DMS 273 treated with DMSO at 0.1 percent for 48 hours (cell line): ENCODE measurements at places on chromosomes 5 and 9.

- DNase-seq = no peak
These were observed 136.9 kb downstream of the DIRAS2 start for GRCh38 chr9:90505695-90506094.

DNA sequence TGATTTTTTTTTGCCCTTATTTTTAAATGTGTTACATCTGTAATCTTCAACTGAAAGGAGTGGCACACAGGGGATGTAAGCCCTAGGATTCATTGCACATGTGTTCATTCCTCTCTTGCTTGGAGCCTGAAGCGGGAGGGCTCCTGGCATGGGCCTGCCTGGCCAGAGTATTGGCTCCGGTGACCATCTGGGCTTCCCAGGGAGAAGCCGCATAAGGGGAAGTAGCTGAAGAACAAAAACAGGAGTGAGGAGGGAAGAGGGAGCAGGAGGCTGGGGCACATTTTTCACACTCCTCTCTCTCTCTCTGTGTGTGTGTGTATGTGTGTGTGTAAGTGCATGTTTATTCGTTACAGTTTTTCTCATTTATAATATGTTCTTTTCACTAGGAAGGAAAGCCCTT lies 269.9 kb downstream of the PRR16 start:
- DNase-seq = no peak

GRCh38 chr5:58860680-58861079 lies 277.8 kb downstream of the RAB3C start:
- no peak for DNase-seq

GRCh38 chr9:134252084-134252830 lies 74.0 kb upstream of the RXRA start:
- no peak for DNase-seq

- DNase-seq = no peak
These were observed 250.1 kb downstream of the GAS1 start for GRCh38 chr9:86697213-86697612.

GRCh38 chr5:81907012-81907635 lies 64.7 kb upstream of the ATG10 start:
- no peak for DNase-seq

GRCh38 chr5:54769072-54769471 lies 216.3 kb downstream of the ESM1 start:
- no peak for DNase-seq

- DNase-seq = no peak
These were observed 659 bp downstream of the RAI14 start for GRCh38 chr5:34656700-34657273.

- no peak for DNase-seq
These were observed 6.8 kb downstream of the SLC36A1 start for GRCh38 chr5:151454166-151454565.

- DNase-seq = peak; percentile 91
These were observed 293.2 kb downstream of the EPB41L4A start for GRCh38 chr5:112125903-112126302.

- no peak for DNase-seq
These were observed 23.9 kb downstream of the SLC36A1 start for GRCh38 chr5:151471276-151471675.

DNA sequence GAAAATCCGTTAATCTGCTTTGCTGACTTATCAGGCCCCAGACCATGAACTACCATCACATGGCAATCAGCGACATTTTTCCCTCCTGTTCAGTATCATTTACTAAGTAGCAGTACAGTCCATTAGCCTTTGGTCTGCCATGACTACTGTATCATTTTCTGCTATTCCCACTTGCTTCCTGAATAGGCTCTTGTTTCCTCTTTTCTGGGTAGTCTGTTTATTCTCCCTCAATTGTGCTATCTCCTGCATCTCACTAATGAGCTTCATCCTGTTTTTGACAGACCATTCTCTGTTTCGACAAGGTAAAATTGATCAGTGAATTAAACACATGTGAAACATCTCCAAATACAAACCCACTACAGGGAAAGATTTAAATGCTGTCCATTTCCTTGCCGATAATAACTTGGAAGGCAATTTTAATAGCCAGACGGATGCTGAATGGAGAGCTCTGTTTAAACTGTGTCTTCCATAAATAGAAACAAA lies 263.5 kb upstream of the ANKRD55 start:
- no peak for DNase-seq

DNA sequence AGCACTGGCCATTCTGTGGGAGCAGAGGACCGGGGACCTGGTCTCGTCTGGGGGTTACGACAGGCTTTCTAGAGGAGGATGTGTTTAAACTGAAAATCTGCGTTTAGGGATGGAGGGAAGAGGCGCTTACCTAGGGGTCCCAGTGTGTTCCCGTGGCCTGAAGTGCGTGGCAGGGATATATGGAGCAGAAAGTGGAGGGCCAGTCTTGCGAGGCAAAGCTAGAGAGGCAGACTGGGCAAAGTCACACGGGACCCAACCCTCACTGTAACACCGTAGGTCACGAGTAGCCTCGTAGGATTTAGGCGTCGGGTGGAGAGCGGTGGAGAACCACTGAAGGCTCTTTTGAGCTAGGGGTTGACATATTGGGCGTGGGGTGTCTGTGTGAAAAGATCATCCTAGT lies 32.8 kb upstream of the POMT1 start:
- no peak for DNase-seq

- DNase-seq = no peak
These were observed 74.0 kb upstream of the NEK6 start for GRCh38 chr9:124183772-124184171.

GRCh38 chr5:169279125-169279524 lies 21.8 kb downstream of the SLIT3 start:
- DNase-seq = peak; percentile 20

GRCh38 chr9:137227054-137227852 lies at the start of gene RNF224:
TSS of gene RNF224 (plus strand) at chr9:137227502. CDS start at chr9:137228336, 834 bp downstream.
- peak; percentile 36 for DNase-seq

GRCh38 chr5:10680876-10681481 lies 80.1 kb downstream of the DAP start:
- DNase-seq = no peak

GRCh38 chr9:121650217-121651007 lies 1.0 kb upstream of the DAB2IP start:
- DNase-seq = peak; percentile 20

DNA sequence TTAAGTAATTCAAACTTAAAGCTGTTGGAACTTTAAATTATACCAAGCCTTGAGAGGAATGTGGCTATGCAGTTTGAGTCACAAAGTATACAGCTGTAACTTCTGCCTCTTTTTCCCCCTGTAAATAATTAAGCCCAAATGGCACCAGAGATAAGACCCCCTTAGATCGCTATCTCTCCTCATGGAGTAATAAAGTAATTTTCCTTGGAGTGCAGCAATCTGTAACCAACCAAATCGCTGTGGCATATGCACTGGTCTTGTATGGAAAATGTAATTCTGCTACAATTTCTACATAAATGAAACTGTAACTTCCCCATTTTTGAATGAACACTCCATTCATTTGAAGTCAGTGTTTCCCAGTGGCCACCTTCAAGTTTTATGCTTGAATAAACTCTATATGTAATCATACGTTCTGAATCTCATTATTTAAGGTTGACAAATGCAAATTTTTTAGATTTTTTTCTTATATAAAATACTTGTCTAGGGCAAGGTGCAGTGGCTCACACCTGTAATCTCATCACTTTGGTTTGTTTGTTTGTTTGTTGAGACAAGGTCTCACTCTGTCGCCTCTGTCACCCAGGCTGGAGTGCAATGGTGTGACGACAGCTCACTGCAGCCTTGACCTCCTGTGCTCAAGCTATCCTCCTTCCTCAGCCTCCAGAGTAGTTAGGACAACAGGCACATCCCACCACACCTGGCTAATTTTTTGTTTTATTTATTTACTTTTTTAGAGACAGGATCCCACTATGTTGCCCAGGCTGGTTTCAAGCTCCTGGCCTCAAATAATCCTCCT lies 12.3 kb downstream of the SUSD1 start:
- DNase-seq = no peak

GRCh38 chr9:127968042-127968441 lies 12.7 kb downstream of the EEIG1 start:
- DNase-seq = no peak

DNA sequence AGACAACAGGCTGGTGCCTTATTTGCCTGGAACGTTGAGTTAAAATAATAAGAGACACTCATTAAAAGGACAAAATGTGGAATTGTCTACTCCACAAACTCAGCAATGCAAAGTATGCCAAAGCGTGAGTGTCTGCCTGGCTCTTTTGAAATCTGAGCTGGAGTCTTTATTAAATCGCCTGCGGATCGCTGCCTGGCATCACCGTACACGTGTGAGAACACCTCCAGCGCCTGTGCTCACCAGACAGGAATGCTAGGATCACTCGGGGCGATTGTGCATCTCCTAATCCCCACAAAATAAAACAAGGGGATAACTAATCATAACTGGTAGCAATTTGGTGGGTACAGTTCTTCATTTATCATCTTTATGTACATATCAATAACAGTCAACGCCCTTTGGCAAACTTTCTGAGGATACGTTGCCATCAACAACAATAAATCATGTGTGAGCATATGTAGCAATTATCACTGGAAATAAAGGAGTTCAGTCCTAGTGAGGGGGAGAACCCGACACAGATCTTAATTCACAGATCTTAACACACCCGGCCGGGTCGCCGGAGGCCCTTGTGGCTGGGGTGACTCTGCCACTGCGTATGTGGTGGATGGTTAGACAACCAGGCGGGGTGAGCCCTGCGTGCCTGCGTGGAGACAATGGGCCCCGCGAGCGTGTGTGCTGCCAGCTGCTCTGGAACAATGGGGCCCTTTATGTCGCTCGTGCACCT lies 284.9 kb upstream of the IRX1 start:
- DNase-seq = no peak

GRCh38 chr9:93648181-93648580 lies 71.8 kb downstream of the PHF2 start:
- no peak for DNase-seq

DNA sequence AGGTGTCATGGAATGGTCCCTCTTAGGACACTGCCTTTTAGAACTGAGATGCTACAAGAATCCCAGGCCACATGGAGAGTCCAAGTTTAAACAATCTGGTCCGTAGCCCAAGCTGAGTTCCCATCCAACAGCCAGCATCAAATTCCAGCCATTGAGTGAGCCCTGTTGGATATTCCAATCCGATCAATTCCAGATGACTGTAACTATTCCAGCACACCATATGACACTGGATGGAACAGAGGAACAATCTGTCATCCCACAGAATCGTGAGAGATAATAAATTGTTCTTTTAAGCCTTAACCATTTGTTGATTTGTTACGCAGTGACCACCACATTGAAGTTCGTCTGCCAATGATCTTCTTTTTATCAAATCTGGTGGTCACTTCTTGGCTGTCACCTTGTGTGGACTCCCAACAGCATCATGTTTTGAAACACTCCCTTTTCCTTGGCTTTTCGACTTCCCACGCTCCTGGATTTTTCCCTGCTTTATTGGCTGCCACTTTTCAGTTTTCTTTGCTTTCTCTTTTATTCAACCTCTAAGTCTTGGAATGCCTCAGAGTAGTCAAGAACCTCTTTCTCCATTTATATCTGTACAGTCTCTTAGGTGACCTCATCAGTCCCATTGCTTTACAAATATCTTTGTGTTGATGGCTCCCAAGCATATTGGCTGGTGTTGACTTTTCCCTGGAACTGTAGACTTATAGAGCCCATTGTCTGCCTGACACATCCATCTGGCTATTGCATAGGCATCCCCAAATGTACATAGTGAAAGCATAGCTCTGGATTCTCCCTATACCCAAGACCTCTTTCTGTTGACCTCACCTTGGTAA lies 46.1 kb downstream of the TNFSF15 start:
- no peak for DNase-seq

DNA sequence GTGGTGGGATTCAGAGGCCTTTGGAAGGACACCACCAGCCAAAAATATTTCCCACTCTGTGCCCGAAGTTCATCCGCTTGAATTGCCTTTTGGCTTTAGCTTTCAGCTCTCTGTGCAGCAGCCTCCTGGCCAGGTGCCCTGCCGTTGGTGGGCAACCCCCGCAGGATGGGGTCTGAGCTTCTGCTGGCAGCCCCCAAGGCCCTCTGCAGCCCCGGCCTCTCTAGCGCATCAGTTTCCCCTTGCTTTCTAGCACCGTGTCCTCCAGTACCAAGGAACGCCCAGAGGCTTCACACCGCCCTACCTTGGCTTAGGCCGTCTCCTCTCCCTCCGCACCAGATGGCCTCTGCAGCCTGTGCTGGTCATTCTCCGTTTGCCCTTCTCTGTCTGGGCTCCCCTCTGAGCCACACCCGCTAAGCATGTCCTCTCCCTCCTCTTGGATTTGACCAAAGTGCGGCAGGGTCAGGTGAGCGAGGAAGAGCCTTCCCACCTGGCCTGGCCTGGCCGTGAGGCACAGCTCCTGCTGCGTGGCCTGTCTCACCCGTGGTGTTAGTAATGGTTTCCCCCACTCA lies 4.2 kb upstream of the TSC1 start:
- DNase-seq = no peak

GRCh38 chr5:148730270-148730669 lies 75.9 kb upstream of the HTR4 start:
- DNase-seq = no peak

DNA sequence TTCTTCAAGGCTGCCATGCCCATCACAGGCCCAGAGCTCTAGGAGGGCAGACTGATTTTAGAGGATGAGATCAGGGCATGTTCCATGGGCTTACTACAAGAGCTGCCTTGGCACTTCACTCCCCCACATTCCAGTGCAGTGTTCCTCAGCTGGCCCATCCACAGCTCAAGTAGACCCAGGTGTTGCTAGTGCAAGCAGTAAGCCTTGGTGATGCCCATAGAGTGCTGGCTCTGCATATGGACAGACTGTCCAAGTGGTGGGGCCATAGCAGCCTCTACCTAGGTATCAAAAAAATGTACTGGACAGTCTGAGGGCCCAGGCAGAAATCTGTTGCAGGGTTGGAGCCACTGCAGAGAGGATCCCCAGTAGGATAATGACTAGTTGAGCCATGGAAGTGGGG lies 366.6 kb downstream of the FGF10 start:
- DNase-seq = no peak

GRCh38 chr9:100100146-100100667 lies 1.2 kb downstream of the INVS start:
- DNase-seq = no peak

- DNase-seq = no peak
These were observed 237.5 kb upstream of the ADRA1B start for GRCh38 chr5:159678657-159679392.

GRCh38 chr5:66633754-66634153 lies 37.6 kb downstream of the MAST4 start:
- DNase-seq = no peak

DNA sequence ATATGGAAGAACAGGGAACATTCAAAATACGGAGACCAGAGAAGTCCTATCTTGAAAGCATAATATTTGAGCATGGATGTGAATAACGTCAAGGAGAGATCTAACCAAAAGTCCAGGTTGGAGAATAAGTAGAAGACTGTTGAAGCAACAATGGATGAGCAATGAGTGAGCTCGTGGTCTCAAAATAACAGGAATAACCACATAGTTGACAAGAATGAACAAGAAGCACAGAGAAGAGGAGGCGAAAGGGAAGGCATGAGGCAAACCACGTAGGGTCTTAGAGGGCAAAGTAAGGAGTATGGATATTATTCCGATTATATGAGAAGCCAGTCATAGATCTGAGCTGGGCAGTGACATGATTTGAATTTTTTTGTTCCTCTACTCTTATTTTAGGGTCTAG lies 710.2 kb downstream of the BRINP1 start:
- no peak for DNase-seq

GRCh38 chr5:146395193-146395592 lies 51.9 kb upstream of the TCERG1 start:
- DNase-seq = no peak

GRCh38 chr9:108466304-108466703 lies 389.5 kb downstream of the ACTL7B start:
- no peak for DNase-seq
